ENCODE measurements at places on chromosomes 4 and X.

- DNase-seq = peak; percentile 81
These were observed 59.1 kb downstream of the SCD5 start for GRCh38 chr4:82739287-82740190.

DNA sequence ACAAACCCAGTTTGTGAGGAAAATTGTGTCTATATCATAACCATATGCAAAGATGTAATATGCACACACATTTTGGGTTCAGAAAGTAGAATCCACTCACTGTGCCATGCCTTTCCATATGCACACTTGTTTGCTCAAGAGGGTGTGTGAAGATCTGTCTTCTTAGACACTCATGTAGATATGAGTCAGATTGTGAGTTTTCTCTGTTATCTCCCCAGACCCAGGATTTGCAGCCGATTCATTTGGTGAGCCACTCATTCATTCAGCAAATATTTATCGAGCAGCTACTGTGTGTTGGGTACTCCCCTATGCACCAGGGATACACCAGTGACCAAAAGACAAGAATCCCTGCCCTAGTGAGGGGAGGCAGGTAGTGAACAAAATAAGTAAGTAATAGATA lies 81.5 kb downstream of the CLCN5 start:
- DNase-seq = no peak

DNA sequence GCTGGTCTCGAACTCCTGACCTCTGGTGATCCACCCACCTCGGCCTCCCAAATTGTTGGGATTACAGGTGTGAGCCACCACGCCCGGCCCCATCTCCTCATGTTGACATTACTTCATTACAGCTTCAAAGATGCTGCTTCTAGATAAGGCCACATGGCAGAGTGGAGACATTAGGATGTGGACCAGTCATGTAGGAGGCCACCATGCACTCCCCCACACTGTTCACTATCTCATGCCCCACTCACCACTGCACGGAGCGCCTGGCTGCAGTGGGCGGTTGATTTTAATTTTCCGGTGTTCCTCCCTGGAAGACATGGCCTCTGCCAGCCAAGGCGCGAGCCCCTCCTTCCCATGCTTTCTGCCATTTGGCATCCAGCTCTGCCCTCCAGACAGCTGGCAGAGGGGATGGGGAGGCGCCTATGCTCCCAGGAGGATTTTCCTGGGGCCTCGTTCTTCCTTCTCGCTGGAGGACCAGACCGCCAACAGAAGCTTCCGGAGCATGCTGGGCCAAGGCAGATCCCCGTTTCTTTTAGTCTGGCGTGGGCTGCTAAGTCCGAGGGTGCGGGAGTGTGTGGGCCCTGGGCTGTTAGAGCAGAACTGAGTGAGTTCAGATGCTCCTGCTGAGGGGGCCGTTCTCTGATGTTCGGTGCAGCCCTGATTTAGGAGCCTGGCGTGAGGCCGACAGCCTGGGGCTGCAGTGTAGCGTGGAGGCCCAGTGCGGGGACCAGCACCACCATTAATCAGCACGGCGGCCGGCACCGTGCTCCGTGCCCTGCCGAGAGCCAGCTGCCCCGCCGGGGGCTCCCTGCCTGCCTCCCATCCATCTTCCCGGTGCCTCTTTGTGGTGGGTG lies 93.1 kb downstream of the SORCS2 start:
- DNase-seq = no peak

DNA sequence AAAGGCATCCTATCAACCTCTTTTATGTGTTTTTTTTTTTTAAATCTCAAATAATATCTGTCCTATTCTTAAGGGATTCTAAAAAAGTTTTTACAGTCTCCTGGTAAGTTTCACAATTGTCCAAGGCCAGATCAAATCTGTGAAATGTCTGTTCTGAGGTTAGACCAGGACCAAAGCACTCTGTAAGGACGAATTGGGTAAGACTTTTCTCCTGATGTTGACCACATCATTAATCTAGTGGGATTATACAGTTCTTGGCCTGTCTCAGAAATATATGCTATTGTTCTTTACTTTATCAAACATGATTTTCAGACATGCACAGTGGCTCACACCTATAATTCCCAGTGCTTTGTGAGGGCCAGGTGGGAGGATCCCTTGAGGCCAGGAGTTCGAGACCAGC lies 45.8 kb upstream of the TMEM131L start:
- DNase-seq = no peak

DNA sequence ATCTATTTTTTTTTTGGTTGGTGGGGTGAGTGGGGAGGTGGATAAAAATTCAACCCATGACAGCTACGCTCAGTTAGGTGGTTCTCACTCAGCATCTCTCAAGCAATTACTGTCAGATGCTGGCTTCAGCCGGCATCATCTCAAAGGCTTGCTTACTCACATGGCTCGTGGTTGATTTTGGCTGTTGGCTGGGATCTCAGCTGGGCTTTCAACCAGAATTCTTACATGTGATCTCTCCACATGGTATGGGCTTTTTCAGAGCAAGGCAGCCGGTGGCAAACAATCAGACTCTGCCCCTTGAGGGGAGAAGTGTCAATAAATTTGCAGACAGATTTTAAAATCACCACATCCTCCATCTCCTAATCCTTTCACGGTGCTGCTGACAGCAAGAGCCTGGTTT lies 47.2 kb downstream of the SLC34A2 start:
- DNase-seq = peak; percentile 41

DNA sequence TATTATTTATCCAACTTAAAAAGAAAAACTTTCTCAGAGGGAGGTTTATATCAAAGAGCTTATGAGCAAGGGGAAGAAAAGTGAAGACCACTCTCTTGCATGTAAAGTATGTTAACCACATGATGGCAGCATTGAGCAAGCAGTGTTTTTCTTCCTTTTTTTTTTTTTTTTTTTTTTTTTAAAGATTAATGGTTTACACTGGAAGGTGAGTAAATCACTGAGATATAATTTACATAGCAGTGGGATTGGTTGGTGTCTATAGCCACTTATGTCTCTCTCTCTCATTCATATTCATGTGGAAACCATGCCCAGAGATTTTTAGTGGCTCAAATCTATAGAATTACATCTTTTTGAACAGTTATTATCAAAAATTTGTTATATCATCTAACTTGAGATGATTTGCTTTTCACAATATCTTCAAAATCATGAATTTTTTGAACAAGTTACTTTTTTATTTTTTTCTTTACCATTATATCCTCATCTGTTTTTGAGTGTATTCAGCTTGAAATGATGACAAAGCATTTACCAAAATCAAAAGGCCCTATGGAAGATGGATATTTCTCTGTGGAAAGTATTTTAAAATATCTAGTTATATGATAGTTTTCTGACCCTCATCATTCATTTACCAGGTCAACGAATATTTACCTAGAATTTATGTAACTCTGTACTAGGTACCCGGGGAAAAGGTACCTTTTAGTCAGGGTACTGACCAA lies 31.6 kb downstream of the MTHFD2L start:
- no peak for DNase-seq

GRCh38 chr4:55612341-55612740 lies 20.3 kb upstream of the PDCL2 start:
- DNase-seq = no peak

DNA sequence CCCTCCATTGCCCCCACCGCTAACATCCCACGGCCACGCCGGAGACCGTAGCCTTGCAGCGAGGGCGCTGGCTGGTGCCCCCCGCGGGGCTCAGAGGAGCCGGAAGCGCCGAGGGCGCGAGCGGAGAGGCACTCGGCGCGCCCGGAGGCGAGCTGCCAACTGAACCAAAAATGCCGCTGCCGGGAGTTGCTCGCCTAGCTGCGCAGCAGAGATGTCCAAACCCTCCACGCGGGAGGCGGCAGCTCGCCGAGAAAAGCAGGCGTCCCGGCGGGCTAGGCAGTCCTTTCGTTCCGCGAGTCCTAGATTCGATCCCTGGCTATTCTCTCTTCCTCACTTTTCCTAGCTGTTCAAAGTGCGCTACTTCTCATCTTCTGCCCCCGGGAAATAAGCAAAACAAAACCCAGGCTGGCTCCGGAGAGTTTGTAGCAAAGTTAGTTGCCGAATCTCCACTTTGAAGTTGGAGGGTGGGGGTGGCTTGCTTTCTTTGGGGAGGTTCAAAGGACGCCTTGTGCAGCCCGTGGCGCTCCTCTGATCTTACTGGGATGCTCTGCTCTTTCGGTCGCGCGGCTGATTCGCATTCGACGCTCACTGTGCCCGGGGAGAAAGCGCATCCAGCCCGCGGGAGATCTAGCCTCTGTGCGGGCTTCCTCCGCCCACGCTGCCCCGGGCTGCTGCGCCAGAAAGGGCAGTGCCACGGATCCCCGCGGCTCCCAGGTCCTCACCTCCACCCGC lies 723 bp downstream of the NKX6-1 start:
- no peak for DNase-seq

GRCh38 chr4:6500481-6501140 lies 28.2 kb upstream of the PPP2R2C start:
- no peak for DNase-seq

- DNase-seq = no peak
These were observed 119.2 kb downstream of the IRF2 start for GRCh38 chr4:184355111-184355604.

DNA sequence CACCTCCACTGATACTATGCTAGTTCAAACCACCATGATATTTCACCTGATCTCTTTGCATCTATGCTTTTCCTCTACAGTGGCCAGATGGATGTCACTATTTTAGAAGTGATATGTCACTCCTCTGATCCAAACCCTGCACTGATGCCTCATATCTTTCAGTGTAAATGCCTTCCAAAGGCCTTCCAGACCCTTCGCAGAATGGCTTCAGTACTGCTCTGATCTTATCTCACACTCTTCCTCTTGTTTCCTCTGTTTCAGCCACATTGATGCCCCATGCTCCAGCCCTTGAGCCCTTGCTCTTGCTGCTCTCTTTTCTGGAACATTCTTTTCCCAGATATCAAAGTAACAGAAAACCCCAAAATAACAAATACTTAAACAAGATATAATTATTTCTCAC lies 17.9 kb downstream of the MID1IP1 start:
- no peak for DNase-seq

DNA sequence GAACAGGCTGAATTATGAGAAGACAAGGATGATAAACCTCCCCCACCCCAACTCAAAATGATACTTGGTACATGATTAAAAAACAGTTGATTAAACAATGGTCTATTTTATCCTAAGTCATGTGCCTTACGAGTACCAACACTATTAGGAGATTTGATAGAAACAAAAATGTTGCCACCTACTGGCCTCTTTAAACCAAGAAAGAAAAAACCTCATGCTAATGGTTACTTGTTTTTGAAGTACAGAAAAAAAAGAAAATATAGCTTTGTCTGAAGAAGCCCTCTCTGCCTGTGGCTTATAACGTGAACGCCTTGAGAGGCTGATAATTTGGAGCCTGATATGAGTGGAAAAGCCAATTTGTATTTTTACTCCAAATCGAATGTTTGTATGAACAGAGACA lies 538.2 kb downstream of the DMD start:
- DNase-seq = no peak

GRCh38 chr4:134539729-134540231 lies 338.2 kb upstream of the PABPC4L start:
- no peak for DNase-seq

DNA sequence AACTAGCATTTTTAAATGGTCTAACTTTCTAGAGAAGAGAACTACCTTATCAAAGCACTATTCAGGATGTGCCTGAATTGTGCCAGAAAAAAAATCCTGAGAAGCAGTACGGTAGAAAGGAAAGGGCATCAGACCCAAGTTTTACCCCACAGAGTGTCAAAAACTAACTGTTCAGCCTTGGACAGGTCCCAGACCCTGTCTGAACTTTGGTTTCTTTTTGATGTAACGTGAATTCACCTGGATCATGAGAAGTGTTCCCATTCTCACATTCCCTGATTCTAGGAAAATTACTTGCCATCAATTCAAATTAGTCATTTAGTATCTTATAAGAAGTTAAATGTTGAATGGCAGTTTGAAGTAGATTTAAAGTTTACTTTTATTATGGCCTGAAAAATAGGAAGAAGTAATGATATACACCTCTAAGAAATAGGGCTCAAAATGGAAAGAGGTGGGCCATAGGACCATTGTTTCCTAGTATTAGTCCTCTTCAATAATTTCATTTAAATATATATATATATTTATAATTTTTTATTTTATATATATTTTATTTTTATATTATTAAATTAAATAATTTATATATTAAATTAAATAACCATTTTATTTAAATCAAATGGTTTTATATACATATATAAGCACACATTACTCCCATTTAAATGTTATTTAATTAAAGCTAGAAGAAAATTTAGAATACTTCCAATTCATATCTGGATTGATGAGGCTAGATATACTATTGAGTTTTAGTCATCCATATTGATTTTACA lies 181.9 kb upstream of the PPARGC1A start:
- no peak for DNase-seq

- DNase-seq = no peak
These were observed 4.8 kb upstream of the TIMP1 start for GRCh38 chrX:47577424-47577823.

DNA sequence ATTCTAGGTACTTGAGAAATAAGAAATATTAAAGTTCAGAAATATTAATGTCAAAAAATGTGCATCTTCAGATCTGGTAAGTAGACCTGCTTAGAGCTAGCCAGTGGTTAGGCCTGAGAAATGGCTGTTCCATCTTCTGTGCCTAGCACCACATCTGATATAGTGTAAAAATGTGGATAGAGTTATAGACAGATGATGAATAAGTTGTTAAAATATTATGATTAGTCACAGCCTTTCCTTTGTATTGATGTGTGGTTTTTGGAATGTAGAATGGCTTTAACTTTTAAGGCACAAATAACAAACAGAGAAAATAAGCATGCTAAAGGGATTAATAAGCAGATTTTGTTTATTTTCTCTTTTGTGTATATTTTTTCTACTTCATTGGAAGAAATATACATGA lies 133.5 kb upstream of the NUDT6 start:
- DNase-seq = no peak

- no peak for DNase-seq
These were observed 568.9 kb downstream of the ANKRD50 start for GRCh38 chr4:124143632-124144031.

- no peak for DNase-seq
These were observed 1514.5 kb upstream of the ADGRL3 start for GRCh38 chr4:59685626-59686025.

DNA sequence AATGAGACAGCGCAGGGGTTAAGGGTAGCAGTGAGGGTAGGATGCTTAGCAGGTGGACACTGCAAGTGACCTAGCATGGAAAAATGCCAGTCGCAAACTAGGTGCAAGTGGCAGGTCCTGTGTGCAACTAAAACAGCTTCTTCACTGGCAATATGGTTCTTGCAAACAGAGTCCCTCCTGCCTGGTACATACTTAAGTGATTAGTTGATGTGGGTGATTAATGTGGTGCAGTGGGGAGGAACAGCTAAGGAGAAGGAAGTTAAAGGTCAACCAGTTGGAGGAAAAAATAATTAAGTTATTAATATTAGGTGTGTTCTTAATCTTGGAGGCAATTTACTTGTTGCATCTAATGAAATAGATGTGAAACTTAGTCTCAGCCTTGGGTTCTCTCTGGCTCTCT lies 121.6 kb upstream of the IGFBP7 start:
- DNase-seq = no peak

GRCh38 chrX:101564651-101565050 lies 14.3 kb downstream of the ARMCX1 start:
- DNase-seq = no peak

DNA sequence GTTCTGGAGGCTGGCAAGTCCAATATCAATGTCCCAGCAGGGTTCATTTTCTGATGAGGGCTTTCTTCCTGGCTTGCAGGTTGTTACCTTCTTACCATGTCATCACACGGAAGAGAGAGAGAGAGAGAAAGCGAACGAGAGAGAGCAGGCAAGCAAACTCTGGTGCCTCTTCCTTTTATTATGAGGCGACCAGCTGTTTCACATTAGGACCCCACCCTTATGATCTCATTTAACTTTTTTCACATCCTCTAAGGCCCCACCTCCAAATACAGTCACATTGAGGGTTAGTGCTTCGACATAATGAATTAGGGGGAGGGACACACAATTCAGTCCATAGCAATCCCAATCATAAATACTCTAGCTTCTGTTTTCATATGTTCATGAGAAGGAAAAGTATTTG lies 10.6 kb upstream of the GPR174 start:
- no peak for DNase-seq
